ENCODE measurements at places on chromosomes 16 and 17.

- no peak for DNase-seq
Observed at GRCh38 chr17:62643496-62643895, 16.0 kb downstream of the MRC2 start.

- DNase-seq: no peak
Observed at GRCh38 chr16:77402118-77402517, 32.7 kb downstream of the ADAMTS18 start.

GRCh38 chr17:68600931-68601564 lies at the start of gene FAM20A:
Gene FAM20A (minus strand): TSS chr17:68601367. CDS start chr17:68600666, 701 bp downstream.
- DNase-seq: no peak

DNA sequence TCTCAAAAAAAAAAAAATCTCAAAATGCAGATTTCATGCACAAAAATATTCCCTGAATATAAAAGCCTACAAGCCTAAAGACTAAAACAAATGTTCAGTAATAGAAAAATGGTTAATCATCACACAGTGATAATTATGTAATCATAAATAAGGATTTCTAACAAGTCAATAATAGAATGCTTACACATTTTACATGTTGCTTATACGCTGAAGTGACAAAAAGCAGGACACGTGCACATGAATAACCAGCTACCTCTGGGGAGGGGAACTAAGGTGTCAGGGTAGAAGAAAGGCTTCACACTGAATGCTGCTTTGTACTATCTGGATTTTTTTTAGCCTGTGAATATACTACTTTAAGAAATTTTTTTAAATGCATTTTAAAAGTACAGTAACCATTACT lies 31.1 kb downstream of the HEATR6 start:
- DNase-seq: no peak

DNA sequence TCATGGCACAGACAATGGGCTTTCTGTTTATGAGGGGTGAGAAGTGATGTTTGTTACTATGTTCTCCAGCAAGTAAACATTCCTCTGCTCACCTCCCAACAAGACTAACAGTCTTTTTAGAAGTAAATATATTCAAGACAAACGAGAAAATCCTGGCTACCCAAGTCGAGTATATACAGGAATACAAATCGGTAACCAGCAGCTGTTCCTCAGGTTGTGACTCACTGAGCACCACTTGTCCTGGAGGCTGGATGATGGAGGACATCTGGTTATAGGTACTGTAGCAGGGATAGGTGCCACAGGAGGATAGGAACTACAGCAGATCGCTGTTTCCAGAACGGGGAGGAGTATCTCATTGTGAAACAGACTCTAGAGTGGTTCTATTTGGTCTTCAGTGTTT lies 5.3 kb upstream of the RPL27 start:
- no peak for DNase-seq

DNA sequence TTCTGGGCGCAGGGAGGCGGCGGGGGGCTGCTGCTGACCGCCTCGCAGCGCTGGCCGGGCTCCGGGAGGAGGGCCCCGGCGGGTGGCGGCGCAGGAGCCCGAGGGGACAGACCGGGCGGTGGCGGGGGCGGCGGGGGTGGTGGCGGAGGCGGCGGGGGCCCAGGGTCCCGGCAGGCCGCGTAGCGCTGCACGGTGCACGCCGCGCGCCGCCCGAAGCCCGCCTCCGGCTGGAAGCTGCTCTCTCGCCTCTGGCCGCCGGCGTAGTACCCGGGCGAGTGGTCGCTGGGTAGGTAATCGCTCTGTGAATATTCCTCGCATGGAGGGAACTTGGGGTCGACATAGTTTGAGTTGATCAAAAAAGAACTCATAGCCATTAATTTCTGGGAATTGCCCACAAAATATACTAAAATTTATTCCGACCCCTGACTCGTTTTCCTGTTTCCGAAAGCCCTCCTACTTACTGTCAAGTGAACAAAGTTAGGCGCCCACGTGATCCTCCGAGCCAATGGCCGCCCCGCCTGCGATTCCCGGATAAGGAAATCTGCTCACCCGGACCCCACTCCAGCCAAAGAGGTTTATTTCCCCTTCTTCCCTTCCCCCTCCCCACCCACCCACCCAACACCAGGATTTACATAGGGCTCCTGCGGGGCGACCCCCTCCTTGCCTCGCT lies at the start of gene HOXB4:
TSS of gene HOXB4 (minus strand) at position 405 of the 670 bp plus-strand sequence. CDS start at position 374, 31 bp downstream.
- DNase-seq: no peak

Measured in stimulated activated naive B cell treated with anti-CD40 and anti-IgM and Interleukin-4, amounts not matched to agents 10 μg/mL and 1 μg/mL and 100 μg/mL, for 72 hours (primary cell).